ENCODE measurements at places on chromosomes 13 and 19. TPM values are rescaled to one million over a fixed set of nuclear protein-coding genes. Genes with fewer than 3 reads are reported as not detected.

GRCh38 chr13:28346154-28346553, 148.8 kb downstream of the FLT1 start:
- no peak overlapping the region for H3K27ac ChIP-seq
- H3K27me3 ChIP-seq, result no peaks in the 10 kb centered on the region
- no peaks in the 10 kb centered on the region for H3K36me3 ChIP-seq
- no peak overlapping the region for H3K4me3 ChIP-seq
- no peak for DNase-seq

GRCh38 chr19:42051166-42052115, 18.6 kb downstream of the GRIK5 start:
- no peak overlapping the region for H3K4me3 ChIP-seq
- H3K36me3 ChIP-seq, result no peaks in the 10 kb centered on the region
- no peaks in the 10 kb centered on the region for H3K27me3 ChIP-seq
- DNase-seq, result no peak
- H3K27ac ChIP-seq, result peak overlapping the region; percentile 86

DNA sequence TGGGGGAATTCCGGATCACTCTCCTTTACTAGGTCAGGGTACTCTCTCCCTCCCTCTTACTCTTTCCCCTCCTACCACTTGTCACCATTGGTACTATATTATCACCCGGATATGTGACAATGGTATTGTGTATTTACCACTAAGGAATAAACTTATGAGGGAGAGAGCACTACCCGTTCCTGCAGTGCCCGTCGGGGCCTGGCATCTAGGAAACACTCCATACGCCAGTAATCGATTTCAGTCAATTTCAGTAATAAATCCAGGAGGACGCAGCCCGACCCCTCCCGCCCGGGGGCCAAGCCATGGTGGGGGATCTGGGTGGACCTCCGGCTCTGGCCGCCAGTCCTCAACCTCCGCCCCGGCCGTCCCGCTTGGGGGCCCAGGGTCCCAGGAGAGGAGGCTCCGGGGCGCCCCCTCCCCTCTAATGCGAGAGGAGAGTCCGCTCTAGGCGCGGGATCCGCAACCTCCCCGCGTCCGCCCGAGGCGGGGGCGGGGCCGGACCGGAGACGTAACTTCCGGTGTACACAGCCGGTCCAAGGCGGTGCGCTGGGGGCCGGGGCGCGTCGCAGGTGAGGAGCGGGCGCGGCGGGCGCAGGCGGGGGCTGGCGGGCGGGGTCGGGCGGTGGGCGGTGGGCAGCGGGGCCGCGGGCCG, at the start of gene GARRE1:
Gene GARRE1, plus strand, starts transcription at position 509 of the 652 bp plus-strand sequence. CDS start 45,920 bp downstream, outside the sequence.
- H3K36me3 ChIP-seq, result no peaks in the 10 kb centered on the region
- DNase-seq, result peak; percentile 77
- no peaks in the 10 kb centered on the region for H3K27me3 ChIP-seq
- peaks cover 16% of the 10 kb centered on the region for H3K4me1 ChIP-seq

GRCh38 chr19:28492621-28493020, 720.3 kb downstream of the UQCRFS1 start:
- DNase-seq, result no peak
- H3K36me3 ChIP-seq, result no peaks in the 10 kb centered on the region
- no peak overlapping the region for H3K27ac ChIP-seq
- no peak overlapping the region for H3K4me3 ChIP-seq
- H3K4me1 ChIP-seq, result peaks cover 43% of the 10 kb centered on the region

DNA sequence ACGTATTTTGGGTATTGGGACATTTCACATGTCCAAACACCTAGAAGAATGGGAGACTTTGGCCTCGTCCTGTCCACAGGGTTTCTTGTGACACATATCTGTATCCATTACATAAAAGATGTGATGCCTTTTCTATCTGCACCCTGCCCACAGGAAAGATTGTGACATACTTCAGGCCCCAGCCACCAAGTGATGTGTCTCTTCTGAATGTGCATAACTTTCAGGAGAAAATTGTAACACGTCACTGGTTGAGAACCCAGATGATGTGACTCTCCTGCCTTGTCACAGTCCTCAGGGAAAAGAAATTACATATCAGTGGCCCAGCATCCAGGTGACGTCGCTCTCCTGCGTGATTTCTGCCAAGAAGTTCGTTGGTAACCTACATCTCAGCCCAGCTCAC, 21.0 kb upstream of the ZNF681 start:
- no peak overlapping the region for H3K27ac ChIP-seq
- no peaks in the 10 kb centered on the region for H3K4me1 ChIP-seq
- DNase-seq, result no peak
- H3K36me3 ChIP-seq, result peaks cover 68% of the 10 kb centered on the region
- H3K4me3 ChIP-seq, result no peak overlapping the region

DNA sequence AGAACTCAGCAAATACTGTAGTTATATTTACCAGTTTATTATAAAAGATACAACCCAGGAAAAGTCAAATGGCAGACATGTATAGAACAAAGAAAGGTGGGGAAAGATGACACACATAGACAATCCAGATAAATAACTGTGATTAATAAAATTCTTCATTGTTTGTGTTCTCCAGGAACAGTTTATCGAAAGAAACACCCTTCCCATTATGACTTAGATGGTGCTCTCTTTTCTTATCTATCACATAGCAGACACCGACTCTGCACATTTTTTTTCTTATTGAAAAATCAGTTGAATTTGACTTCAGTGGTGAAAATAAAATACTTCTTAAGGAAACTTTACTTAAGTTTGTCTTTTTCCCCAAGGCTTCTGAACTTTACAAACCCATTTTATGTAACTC, 6.2 kb downstream of the ZNF708 start:
- H3K4me3 ChIP-seq, result peak overlapping the region; percentile 49
- no peak for DNase-seq
- H3K4me1 ChIP-seq, result peaks cover 46% of the 10 kb centered on the region
- H3K27me3 ChIP-seq, result no peaks in the 10 kb centered on the region
- no peak overlapping the region for H3K27ac ChIP-seq

- H3K36me3 ChIP-seq, result peaks cover 5% of the 10 kb centered on the region
- H3K27me3 ChIP-seq, result no peaks in the 10 kb centered on the region
- H3K4me3 ChIP-seq, result no peak overlapping the region
- H3K27ac ChIP-seq, result no peak overlapping the region
- DNase-seq, result peak; percentile 65
Observed at GRCh38 chr13:35978607-35979316, 152.4 kb downstream of the DCLK1 start.

DNA sequence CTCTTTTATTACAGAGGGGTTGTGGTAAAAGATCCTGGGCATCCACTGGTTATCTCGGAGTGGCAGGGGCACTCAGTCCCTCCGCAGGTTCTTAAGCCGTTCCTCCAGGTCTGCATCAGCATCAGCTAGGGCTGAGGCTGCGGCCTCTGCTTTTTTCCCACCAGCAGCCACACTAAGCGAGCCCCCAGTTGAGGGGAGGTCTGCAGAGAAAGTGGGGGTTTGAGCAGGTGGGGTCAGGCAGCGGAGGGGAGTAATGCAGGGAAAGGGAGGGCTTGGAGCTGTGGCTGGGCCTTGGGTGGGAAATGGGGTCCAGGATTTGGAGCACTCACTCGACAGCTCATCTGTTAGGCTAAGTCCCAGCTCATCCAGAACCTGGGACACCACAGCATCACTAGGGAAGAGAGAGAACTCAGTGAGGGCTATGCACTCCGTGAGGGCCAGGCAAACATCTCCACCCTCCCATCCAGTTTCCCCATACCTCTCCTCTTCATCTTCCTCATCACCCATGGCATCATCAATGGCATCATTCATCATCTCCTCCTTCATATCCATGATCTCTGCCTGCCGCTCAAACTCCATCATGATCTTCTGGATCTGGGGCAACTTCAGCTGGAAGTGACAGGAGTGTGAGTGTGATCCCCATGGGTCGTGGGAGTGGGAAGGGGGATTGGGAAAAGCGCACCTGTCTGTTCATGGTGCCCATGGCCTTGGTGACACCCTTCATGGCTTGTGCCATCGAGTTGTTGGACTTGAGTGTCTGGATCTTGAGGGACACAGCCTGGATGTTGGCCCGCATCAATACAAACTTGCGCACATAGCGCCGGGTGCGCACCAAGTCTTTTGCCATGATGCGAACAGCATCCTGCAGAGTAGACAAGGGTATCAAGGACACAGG, 3.1 kb downstream of the CHMP2A start:
- no peak for DNase-seq
- peaks cover 27% of the 10 kb centered on the region for H3K27me3 ChIP-seq
- peaks cover 45% of the 10 kb centered on the region for H3K36me3 ChIP-seq
- H3K4me3 ChIP-seq, result peak overlapping the region; percentile 77
- no peak overlapping the region for H3K27ac ChIP-seq

The PPAN gene
- 84.5 TPM for total RNA-seq

The IRS2 gene
- total RNA-seq, result 7.0 TPM

The TUBA3C gene
- total RNA-seq, result not detected

The SIGLEC10 gene
- total RNA-seq, result not detected

The ARHGAP45 gene
- 1.7 TPM for total RNA-seq

The KCNN1 gene
- 6.2 TPM for total RNA-seq

All from neural crest cell (in vitro differentiated cells).